ENCODE measurements at places on chromosomes 5 and 9.
A peak's percentile ranks its signal among the peaks of the same experiment; 100 is the strongest.

DNA sequence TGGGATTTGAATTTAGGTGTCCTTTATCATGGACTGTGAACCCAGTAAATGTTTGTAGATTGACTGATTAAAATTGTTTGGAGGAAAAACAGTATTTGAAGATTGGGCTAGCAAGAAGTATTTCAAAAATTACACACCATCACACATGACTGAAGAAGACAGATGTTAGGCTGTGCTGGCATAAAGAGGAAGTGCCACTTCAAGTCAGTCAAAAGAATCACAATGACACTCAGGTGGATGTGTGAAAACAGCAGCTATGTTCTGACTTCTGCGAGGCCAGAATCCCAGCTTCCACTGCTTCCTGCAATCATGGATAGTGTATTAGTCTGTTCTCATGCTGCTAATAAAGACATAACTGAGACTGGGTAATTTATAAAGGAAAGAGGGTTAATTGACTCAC is 393.3 kb downstream of the DMRT2 start:
- no peak for DNase-seq

GRCh38 chr5:137870647-137871339 is 3.1 kb downstream of the MYOT start:
- DNase-seq: no peak

DNA sequence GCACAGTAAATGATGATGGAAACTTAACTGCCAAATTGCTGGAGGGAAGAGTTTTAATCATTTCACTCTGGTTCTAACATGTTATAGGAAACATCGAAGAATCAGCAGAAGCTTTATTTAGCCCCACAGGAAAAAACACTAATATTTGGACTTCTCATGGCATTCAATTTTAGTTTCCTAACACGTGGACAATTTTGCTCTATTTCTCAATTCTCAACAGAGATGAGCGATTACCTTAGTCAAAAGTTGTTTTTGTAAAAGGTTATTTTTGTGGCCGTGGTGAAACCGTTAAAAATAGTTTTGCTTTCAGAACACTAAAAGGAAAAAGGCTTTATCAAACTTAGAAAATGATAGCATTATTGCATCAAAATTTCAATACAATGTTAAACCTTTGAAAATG is 235.2 kb downstream of the PLK2 start:
- no peak for DNase-seq

DNA sequence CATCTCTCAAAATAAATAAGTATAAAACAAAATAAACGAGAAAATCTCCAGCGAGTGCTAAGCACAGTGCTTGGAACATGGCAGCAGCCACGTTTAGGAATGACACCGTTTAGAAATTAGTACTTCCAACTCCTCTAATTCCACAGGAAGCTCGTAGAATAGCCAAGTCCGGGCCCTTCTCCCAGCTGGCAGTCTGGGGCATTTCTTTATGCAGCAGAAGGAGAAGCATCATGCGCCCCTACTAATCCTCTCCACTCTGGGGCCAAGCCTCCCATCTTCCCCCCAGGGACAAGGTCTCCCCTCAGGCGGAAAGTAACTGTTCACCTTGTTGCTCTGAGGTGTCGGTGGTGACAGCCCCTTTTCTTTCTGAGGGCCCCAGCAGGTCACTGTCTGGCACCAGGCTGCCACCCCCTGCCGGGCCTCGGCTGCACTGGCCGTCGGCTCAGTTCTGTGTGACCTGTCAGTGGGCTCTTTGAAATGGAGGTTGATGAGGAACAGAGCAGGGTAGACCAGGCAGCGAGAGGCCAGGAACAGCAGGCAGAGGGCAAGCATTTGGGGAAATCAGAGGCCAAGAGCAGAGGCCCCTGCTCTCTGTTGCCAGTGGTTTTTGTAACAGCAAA is 113.5 kb upstream of the WWC1 start:
- no peak for DNase-seq

- DNase-seq: no peak
These were observed 322.3 kb downstream of the ASTN2 start for GRCh38 chr9:117092582-117092981.

- DNase-seq: no peak
These were observed 29.0 kb upstream of the C9orf72 start for GRCh38 chr9:27602142-27602861.

GRCh38 chr5:77181173-77181572 is 29.3 kb upstream of the PDE8B start:
- DNase-seq: no peak

GRCh38 chr9:27426511-27427271 is 97.4 kb upstream of the IFNK start:
- DNase-seq: no peak

- DNase-seq: no peak
These were observed 9.6 kb upstream of the IL13 start for GRCh38 chr5:132648355-132648754.

DNA sequence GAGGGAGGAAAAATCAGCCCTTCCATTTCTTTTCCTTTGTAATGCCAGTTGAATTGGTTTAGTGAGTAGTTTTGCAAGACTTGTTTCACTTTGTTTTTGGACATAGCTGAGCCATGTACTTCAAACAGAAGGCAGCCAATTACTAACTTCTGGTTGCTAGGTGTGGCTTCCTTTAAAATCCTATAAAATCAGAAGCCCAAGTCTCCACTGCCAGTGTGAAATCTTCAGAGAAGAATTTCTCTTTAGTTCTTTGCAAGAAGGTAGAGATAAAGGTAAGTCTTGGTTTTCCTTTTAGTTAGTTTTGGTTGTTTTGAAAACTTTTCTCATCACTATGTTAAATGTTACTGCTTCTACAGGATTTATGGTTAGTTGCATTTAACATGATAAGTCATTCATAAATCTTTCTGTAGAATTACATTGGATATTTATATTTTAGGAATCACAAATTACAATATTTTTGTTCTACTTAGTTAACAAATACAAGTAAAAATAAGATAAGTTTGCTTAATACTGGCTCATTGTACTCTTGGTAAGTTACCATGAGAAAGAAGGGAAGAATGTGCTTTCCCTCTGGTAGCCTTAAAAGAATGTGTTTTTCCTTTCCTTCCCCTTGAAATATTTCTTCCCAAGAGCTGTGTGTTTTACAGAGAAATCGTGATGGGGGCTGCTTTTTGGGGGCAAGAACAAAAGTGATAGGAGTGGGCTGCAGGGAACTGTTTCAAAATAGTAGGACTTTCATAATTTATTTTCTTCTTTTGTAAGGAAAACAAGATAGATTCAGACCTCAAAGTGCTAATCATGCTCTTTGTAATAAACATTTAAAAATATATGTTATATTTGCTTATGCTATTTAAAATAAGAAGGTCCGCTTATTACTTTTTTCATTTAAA is at the start of gene ANXA1:
TSS of gene ANXA1 (plus strand) at position 213 of the 890 bp plus-strand sequence. CDS start 6,671 bp downstream, outside the sequence.
- no peak for DNase-seq

DNA sequence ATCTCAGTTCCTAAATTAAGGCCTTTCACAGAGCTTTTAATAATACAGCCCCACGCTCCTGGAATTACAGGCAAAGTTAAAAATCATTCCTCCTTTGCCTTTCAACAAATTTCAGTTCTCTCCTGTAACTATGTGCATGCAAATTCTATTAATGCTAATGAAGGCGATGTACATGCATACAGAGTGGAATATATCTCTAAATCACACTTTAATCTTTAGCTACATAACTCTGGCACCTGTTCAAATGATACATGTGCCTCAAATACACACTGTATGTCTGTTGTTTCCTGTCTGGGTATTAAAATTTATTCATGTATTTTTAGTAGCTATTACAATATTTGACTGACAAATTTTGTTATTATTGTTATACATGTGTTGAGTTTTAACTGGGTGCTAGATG is 30.8 kb downstream of the CETN3 start:
- no peak for DNase-seq

DNA sequence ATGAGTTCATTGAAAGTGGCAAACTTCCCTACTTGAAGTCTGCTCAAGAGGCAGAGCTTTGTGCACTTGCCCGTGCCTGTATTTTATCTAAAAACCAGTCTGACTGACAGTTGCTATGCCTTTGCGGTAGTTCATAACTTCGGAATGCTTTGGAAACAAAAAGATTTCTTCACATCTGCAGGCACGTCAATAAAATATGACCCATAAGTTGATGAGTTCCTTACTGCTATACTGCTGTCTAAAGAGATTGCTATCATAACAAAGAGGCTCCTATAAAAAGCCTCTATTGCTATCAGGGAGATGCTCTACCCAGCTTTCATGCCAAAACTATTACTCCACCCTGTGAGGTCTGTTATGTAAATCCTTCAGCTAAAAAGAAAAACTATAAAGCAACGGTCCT is 25.4 kb upstream of the RNF20 start:
- DNase-seq: no peak

DNA sequence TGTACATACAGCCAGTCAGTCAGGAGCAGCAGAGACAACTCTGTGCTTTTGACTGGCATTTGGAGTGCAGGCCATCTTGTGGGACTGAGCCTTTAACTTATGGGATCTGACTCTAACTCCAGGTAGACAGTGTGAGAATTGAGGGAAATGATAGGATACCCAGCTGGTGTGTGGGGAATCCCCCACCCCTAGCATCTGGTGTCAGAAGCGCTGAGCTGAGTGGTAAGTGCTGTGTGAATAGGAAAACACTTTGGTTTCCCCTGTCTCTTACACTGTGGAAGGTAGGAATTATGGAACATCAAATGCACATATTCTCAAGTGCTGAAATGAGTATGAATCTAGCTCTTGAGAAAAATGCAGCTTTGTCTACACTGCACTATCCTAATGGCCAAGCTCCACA is 43.9 kb downstream of the CCDC125 start:
- DNase-seq: no peak

GRCh38 chr5:36240779-36241630 is 720 bp downstream of the NADK2 start:
- DNase-seq: peak; percentile 53

- no peak for DNase-seq
These were observed 24.6 kb downstream of the SELENOP start for GRCh38 chr5:42787073-42787472.

DNA sequence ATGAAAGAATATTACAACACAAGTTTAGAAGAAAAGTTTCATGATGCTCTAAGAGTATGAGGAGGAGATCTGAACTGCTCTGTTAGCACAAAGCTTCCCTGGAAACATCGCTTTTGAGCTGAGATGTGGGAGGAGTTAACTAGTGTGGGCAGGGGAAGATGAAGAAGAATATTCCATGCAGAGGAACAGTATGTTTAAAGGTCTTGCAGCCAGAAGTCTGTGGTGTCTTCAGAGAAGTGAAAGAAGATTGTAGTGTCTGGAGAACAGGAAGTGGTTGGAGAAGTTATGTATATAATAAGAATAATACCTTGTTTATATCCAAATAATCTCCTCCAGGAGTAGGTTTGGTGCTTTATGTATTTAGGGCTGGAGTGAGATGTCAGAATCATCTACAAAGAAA is 406.7 kb downstream of the MAN2A1 start:
- no peak for DNase-seq

GRCh38 chr9:121860213-121860612 is 208.8 kb downstream of the DAB2IP start:
- no peak for DNase-seq

DNA sequence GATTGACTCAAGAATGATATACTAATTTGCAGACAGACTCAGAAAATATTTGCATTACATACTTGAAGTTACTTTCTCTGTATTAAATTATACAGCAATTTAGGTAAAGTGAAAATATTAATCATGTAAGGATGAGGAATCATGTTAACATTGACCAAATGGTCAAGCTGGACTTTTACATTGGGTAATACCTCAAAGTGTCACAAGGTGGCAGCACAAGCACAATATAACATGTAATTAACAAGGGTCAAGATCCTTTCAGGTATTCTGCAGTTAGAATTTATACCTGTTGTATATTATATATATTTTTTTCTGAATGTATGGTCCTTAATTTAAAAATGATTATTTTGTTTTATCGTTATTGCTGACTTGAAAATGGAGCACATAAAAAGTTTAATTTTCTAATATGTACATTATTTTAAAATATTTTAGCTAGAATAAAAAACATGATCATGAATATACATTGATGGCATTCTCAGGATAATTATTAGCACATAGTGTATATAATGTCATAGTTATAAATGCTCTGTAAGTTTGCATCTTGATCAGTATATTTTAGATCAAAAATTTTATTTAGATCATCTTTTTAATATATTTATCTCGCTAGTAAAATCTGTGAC is 8.6 kb downstream of the HAPLN1 start:
- peak; percentile 11 for DNase-seq

DNA sequence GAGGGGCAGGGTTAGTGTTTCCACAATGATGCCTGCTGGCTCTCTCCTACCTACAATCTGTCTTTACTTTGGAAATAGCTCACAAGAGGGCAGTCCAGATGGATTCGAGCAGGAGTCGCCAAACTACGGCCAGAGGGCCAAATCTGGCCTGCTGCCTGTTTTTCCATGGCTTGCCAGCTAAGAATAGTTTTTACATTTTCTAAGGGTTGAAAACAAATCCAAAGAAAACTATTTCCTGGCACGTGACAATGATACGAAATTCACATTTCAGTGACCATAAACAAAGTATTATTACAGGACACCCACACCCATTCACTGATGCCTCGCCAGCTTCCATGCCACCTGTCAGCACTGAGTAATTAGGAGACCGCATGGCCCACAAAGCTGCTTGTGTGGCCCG is 162.9 kb upstream of the WWC1 start:
- DNase-seq: no peak

DNA sequence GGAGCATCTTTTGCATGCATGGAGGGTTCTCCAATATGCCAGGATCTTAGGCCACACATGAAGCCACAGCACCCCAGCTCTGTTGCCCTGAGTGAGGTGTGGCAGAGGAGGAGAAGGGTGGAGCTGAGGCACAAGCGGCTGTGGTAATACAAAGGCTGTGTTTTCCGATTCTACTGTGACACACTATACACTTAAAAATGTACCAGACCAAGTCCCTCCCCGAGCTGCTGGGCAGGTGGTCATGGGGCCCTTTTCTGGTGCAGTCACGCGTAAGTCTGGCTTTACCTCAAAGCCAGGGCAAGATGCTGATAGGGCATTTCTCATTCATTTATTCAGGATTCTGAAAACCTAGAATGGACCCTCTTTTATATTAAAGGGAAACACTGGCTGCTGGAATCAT is 3.7 kb downstream of the ADGRV1 start:
- DNase-seq: no peak

DNA sequence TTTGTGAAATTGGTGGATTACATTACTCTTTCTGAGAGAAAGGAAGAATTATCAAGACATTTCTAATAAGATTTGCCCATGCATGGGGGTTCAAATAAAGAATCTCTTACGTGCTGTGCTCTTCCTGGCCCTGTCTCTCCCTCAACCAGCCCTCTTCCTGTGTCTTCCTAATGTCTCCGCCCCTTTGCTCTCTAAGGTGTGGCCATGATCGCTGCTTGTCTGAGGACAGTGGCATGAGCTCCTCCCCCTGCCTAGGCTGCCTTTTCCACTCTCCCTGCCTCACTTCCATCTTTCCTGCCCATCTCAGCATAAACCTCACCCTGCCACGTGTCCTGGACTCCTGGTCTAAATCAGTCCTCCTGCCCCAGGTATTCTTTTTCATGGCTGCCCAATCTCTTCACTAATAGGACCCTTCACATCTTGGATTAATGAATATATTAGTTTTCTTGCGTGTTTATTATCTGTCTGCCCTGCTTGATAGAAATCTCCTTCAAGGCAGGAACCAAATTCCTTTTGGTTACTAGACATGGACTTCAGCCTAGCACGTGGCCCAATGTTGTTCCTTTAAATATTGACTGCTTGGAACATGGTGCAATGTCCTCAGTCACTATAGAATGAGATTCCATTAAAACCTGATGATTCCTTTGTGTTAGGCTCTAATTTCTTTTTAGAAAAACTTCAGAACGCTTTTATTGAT is 122.3 kb downstream of the MTRR start:
- DNase-seq: no peak

- no peak for DNase-seq
These were observed 517.3 kb upstream of the RORB start for GRCh38 chr9:73979894-73980264.

- DNase-seq: no peak
These were observed 44.4 kb downstream of the ACTBL2 start for GRCh38 chr5:57437976-57438805.

Data from stimulated activated naive CD8-positive, alpha-beta T cell treated with anti-CD3 and anti-CD28 coated beads, Interleukin-15, amount 100 ng/mL, for 72 hours (primary cell).